CD4-positive, alpha-beta T cell treated with Interferon gamma for 1 hour (primary cell): ENCODE measurements at places on chromosomes 16 and 17.

DNA sequence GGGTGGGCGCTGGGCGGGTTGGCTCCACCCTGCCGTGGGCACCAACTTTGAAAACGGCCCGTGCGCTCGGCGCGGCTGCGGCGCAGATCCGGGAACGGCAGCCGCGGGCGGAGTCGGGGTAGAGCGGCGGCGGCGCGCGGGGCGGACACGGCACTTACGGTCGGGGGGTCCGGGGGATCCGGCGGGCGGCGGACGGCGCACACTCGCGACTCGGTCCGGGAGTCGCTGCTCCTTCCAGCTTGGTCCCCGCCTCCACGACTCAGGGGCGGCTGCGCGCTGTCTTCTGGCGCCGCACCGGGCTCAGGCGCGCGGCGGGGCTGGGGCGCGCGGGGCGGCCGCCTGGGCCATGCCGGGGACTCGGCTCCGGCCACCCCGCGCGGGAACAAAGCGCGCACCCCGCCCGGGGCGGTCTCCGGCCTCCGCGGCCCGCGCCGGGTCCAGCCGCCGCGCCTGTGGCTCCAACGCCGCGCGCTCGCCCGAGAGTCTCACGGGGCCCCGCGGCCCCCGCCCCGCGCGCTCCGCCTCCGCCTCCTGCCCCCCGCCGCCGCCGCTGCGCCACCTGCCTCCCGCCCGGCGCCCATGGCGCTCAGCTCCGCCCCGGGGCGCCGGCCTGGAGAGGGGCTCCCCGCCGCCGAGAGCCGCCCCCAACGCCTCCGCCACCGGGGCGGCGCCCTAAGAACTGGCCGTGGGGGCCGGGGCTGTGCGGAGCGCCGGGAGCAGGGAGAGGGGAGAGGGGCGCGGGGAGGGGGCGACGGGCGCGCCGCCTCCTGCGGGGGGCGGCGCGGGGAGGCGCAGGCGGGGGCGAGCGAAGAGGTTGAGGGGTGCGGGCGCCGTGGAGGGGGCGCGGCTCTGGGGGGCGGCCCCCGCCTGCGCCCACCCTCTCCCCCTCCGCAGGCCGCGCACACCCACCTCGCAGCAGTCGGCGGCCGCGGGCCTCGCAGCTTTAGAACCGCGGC is 35.9 kb downstream of the CBFA2T3 start:
- DNase-seq = no peak

DNA sequence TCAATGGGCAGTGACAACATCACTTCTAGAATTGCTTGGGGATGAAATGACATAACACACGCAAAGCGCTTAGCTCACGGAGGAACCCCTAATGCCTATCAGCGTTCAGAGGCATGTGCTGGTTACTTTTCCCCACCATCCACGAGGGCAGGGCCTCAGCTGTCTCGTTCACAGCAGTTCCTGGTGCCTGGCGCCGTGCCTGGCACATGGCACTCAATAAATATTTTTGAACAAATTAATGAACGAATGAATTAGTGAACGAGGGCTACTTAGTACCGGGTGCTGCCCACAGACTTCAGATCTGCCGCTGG is 14.1 kb upstream of the CIBAR2 start:
- DNase-seq = no peak

DNA sequence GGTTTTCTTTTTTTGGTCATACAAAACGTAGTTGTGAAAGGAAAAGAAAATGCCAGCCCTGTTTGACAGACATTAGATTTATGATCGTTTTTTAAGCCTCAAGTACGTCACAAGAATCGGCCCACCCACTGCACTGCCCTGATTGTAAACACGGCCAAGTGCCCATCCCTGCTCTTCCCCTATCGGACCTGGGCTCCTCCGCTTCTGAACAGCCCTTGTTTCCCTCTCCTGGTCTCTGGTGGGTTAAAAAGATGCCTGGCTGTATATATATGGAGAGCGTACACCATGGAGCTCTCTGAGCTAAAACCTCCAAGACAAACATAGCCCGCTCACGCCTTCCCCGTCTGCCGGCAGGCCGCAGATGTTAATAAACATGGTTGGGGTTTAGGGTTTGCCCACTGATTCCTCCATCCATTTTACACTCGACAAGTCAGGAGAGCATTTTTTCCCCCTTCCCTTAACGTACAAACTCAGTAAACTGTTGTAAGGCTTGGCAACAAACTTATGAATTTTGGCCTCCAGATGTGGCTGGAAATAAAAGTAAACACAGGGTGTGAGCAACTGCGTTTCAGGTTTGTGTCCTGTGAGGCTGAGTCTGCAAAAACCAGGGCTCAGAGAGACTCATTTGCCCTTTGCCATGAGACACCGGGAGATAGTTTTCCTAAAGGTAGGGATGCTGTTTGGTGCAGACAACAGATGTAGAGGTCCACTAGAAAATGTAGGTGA is 325.9 kb downstream of the SOX9 start:
- no peak for DNase-seq

DNA sequence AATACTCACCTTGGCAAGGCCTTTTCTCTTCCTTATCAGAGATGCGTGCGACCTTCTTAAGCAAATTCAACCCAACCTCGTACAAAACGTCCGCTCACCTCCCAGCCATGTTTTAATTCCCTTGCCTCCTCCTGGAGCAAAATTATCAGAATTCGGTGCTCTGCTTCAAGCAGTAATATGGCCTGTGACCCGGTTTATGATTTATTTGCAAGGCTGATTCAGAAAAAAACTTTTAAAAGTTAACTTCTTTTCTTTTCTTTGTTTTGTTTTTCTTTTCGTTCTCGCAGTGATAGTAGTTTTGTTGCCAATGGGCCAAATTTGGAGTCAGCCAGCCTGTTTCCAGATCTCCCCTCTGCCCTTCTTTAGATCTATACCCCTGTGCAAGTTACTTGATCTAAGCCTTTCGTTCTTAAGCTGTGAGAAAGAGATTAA is at the start of gene PHLPP2:
TSS of gene PHLPP2 (minus strand) at position 382 of the 432 bp plus-strand sequence. CDS start 9,906 bp downstream, outside the sequence.
- no peak for DNase-seq

GRCh38 chr16:3023415-3023668 is 400 bp downstream of the HCFC1R1 start:
- no peak for DNase-seq

DNA sequence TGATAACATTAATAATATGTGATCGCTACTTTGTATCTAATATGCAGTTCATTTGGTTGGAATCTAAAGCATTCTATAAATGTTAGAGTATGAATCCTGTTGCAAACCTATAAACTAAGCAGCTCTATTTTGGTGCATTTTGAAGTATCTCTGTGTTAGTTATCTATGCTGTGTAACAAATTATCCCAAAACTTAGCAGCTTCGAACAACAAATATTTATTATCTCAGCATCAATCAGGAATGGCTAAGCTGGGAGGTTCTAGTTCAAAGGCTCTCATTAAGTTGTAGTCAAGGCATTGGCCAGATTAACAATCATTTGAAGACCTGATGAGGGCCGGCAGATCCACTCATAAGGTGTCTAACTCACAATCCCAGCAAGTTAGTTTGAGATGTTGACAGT is 10.1 kb upstream of the MSI2 start:
- no peak for DNase-seq

DNA sequence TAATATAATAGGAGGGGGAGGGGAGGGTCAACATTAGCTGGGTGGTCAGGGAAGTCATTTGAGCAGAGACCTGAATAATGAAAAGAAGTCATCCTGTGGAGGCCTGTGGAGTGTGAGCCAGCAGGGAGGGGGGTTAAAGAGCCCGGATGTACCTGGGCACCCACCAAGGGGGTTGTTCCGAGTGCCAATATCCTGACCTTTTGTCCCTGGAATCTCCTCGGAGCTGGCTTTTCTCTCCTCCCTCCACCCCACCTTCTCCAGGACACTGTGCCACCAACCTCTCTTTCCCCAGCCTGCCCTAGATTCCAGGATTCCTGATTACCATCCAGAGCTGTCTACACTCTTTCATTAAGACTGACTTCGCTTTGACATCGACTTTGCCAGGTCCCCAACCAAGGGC is 6.2 kb downstream of the SHBG start:
- DNase-seq = no peak

- DNase-seq = no peak
These were observed 317.6 kb downstream of the CBLN1 start for GRCh38 chr16:48963901-48964615.

GRCh38 chr17:2433696-2434095 is 32.8 kb upstream of the MNT start:
- no peak for DNase-seq

DNA sequence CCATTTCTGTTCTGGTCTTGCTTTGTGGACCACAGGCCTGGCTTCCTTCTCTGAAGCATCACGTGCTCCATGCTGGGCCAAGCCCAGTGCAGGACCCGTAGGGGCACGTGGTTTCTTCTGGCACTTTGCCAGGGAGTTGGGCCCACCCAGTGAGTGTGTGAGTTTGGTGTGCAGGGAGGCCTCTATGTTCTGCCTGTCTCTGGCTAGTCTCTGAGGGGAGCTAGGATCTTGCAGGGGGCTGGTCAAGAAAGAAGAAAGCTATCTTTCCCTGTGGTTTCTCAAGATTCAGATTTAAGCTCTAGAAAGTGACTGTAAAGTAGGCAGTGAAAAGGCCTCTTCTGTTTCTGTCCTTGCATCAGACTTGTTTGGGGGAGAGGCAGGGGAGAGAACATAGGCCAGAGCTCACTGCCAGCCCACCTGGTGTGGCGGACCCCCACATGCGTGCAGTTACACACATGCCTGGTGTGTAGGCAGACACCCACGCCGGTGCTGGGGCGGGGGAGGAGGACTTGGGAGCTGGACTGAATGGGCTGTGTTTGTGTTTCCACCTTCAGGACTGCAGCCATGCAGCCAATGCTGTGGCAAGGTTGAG is 11.8 kb downstream of the LASP1 start:
- peak; percentile 34 for DNase-seq

- DNase-seq = no peak
These were observed 30.5 kb downstream of the GINS3 start for GRCh38 chr16:58422809-58423208.

- no peak for DNase-seq
These were observed 56.4 kb upstream of the NLRP1 start for GRCh38 chr17:5640726-5641125.

DNA sequence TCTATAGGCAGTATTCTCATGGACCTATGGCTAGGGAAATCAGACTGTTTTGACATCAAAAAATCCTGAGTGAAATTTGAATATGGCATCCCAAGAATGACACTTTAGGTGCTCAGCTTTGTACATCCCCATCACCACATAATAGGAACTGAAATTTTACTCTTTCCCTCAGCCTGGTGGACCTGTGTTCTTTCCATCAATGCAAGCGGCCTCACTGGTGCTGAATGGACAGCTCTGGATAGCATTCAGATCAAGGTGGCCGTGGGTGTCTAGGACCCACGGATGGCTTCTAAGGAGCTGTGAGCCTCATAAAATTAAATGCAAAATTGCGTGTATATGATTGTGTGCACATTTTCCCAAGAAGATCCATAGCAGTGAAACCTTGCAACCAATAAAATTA is 152.6 kb downstream of the MAP2K6 start:
- DNase-seq = no peak

- no peak for DNase-seq
These were observed 29.5 kb downstream of the NPLOC4 start for GRCh38 chr17:81607431-81607830.

DNA sequence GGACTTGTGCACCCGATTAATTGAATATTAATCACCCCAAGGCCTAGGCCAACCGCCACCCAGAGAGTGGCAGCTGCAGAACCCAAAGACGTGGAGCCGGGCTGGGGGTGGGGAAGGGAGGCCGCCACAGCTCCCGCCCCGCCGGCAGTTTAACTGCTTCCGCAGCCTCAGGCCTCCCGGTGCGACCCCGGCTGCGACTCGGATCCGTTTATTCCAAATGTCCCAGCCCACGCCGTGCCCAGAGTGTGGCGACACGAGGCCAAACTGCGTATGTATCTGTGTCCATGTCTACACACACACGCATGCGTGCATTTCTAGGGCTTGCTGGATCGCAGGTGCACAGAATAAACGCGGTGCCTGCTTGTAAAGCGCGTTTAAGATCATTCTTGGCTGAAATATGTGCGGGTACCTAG is 802 bp upstream of the TOB1 start:
- no peak for DNase-seq

DNA sequence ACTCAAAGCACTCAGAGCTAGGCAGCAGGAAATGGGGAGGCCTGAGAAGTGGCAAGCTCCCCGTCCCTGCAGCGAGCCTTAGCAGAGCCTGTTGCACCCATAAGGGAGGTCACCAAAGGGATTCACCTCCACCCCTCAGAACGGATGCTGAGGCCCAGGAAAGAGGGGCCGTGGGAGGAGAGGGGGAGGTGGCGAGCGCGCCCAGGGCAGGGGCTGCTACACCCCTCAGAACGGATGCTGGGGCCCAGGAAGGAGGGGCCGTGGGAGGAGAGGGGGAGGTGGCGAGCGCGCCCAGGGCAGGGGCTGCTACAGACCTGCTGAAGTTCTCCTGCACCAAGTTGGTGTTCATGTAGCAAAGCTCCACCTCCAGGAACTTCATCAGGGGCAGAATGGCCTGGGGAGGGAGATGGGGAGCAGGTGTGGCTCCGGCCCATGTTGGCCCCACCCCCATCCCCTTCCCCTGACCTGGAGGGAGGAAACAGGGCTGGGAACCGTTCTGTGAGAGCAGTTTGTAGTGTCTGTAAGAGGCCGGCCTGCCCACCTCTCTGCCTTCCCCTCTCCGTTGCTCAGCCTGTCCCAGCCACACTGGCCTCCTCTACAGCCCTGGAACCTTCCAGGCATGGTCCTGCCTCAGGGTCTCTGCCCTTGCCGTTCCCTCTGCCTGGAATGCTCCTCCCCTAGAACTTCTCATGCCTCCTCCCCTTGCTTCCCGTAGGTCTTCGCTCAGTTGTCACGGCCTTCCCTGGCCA is 11.4 kb downstream of the UNC13D start:
- no peak for DNase-seq

DNA sequence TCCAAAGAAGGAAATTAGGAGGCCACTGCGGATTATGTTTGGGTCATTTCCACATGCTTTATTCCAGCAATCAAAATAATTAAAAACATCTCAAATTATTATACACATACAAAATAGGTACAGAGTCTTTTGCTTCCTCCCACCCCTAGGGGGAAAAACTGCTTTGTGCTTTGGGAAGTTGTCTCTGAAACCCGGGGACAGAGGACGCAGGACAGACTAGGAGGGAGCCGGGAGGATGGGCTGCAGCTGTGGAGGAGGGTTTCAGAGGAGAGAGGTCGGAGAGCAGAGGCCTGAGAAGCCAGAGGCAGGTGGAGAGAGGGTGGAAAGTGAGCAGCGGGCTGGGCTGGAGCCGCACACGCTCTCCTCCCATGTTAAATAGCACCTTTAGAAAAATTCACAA is 17.4 kb downstream of the COL1A1 start:
- no peak for DNase-seq

DNA sequence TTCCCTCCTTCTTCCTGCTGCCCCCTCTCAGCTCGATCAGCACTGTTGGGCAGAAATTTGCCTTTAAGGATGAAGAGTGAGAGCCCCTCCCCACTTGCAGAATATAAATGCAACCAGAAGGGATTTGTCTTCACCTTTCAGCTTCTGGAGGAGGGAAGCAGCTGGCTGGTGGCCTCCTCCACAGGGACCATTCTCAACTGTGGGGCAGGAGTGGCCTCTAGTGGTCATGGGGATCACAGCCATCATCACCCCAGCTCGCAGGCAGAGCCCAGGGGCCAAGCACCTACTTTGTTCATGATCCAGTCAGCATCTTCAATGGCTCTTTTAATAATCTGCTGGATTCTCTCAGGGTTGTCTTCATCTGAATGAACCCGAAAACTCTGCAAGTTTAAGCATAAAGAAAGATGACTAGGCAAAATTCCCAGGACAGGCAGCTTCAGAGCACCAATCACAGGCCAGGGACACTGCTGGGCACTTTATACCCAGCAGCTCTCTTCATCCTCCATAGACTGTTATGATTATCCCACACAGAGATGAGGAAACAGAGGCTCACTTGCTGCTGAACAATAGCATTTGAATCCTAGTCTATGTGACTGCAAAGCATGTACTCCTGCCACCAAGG is 13.1 kb downstream of the LYRM9 start:
- DNase-seq = peak; percentile 55

- DNase-seq = no peak
These were observed 13.2 kb upstream of the NAGPA start for GRCh38 chr16:5046914-5047313.
